ENCODE measurements at places on chromosomes 6 and 20.
A peak's percentile ranks its signal among the peaks of the same experiment; 100 is the strongest.

GRCh38 chr20:52869276-52869675 is 102.9 kb upstream of the TSHZ2 start:
- H3K36me3 ChIP-seq: no peaks in the 10 kb centered on the region
- no peaks in the 10 kb centered on the region for H3K27me3 ChIP-seq
- no peak overlapping the region for H3K27ac ChIP-seq
- H3K4me1 ChIP-seq: peaks cover 31% of the 10 kb centered on the region
- DNase-seq: no peak
- H3K4me3 ChIP-seq: no peak overlapping the region

DNA sequence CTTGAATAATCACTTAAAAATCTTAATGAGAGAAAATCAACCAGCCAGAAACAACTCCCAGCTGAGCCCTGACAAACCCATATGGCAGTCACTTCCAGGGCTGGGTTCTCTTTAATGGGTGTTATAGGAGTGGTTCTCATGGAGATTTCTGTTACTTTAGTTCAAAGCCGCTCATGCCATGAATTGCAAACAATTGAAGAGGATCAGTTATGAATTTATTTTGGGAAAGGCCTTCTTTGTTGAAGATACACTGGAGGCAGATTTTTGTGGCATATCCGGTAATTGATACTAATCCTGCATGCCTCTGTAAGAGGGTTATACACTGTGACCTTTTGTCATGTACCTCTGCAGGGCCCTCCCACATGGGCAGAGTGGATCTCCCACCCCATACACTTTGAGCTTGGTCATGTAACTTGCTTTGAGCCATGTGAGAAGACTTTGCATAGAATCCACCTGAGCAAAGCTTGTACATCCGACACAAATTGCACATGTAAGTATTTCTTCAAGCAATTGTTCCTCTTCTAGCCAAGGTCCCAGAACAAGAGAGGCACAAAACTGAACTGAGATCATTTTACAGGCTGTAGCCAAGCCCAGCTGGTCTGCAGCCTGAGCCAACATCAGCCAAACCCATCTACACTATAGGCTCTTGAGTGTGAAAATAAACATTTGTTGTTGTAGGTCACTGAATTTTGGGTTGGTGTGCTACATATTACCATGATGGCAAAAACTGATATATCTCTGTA is 492.3 kb downstream of the PREX1 start:
- DNase-seq: no peak
- no peaks in the 10 kb centered on the region for H3K36me3 ChIP-seq
- no peaks in the 10 kb centered on the region for H3K4me1 ChIP-seq
- H3K4me3 ChIP-seq: no peak overlapping the region
- peaks cover 8% of the 10 kb centered on the region for H3K27me3 ChIP-seq

DNA sequence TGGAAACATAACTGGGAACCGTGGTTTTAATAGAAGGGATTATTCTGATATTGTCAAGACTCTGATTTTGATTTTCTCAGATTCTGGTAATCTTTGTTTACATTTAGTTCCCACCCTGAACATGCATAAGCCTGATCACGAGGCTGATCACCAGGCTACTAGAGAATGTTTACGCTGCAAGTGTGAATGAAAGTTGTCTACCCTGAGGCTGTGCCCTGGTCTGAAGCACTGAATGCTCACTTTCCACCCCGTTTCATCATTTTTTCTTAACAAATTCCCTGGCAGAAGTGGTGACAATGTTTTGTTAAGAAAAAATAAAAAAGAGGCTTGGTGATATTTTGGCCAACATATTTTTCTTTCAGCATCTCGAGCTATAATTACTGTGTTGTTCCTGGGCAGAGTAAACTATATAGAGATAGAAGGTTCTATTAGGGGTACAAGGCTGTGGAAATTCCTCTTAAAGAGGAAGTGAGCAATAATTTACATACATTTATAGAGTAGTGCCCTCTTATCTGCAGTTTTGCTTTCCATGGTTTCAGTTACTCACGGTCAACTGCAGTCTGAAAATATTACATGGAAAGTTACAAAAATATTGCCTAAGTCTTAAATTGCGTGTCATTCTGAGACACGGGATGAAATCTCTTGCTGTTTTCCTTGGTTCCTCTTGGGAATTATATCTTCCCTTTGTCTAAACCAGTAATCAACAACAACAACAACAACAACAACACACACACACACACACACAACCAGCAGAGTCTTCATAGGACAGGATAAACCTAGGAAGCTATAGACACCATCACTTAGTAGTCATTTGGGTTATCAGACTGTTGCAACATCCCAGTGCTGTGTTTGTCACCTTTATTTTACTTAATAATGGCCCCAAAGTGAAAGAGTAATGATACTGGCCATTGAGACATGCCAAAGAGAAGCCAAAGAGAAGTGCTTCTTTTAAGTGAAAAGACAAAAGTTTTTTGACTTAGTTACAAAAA is 566.6 kb upstream of the CITED2 start:
- no peak overlapping the region for H3K27ac ChIP-seq
- no peak overlapping the region for H3K4me3 ChIP-seq
- no peaks in the 10 kb centered on the region for H3K4me1 ChIP-seq

GRCh38 chr6:89542866-89543265 is 95.7 kb downstream of the LYRM2 start:
- H3K4me3 ChIP-seq: no peak overlapping the region
- H3K36me3 ChIP-seq: no peaks in the 10 kb centered on the region
- no peak for DNase-seq
- no peaks in the 10 kb centered on the region for H3K4me1 ChIP-seq

- H3K4me3 ChIP-seq: no peak overlapping the region
- H3K27me3 ChIP-seq: no peaks in the 10 kb centered on the region
- H3K4me1 ChIP-seq: no peaks in the 10 kb centered on the region
- no peak overlapping the region for H3K27ac ChIP-seq
- H3K36me3 ChIP-seq: peaks cover 2% of the 10 kb centered on the region
Observed at GRCh38 chr6:161367472-161367871, 93.6 kb upstream of the AGPAT4 start.

DNA sequence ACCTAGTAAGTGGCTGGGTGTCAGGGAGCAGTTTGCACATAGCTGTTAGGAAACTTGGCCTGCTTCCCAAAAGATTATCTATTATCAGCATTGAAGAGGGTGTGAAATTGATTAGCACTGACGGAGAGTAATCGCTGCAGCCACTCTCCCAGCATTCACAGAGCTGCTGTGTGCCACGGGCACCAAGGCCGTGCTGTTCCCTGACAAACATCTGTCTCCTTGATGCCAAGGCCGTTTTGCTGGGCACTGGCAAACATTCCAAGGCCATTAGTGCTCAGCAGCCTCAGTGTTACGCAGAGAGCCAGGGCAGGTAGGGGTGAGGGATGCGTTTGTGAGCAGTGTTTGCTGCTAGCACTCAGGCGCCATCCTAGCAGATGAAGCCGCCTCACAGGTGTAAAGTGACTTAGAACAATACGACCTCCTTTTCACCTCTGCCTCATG is 57.7 kb upstream of the VSTM2L start:
- H3K4me1 ChIP-seq: no peaks in the 10 kb centered on the region
- H3K27me3 ChIP-seq: no peaks in the 10 kb centered on the region
- no peak for DNase-seq
- H3K4me3 ChIP-seq: no peak overlapping the region
- no peak overlapping the region for H3K27ac ChIP-seq

DNA sequence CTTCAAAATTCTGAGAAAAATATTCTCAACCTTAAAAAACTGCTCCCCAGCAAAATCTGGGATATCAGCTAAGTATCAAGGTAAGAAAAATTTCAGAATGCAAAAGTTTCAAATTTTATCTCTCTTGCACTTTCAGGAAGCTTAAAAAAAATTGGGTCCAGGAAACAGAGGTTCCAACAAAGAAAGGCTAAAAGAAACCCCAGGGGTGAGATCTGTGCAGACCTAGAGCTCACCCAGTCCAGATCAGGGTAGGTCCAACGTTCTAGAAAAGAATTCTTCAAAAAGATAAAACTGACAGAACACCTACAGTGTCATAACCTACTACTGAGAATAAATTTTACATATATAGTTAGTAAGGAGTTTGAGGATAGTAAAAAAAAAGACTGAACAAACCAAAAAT is 23.5 kb downstream of the ILRUN start:
- DNase-seq: no peak
- H3K36me3 ChIP-seq: peaks cover 4% of the 10 kb centered on the region
- H3K27ac ChIP-seq: peak overlapping the region; percentile 94
- no peaks in the 10 kb centered on the region for H3K27me3 ChIP-seq
- peak overlapping the region; percentile 48 for H3K4me3 ChIP-seq
- peaks cover 52% of the 10 kb centered on the region for H3K4me1 ChIP-seq

GRCh38 chr6:148370176-148370575 is 27.5 kb downstream of the SASH1 start:
- no peaks in the 10 kb centered on the region for H3K4me1 ChIP-seq
- H3K4me3 ChIP-seq: no peak overlapping the region

DNA sequence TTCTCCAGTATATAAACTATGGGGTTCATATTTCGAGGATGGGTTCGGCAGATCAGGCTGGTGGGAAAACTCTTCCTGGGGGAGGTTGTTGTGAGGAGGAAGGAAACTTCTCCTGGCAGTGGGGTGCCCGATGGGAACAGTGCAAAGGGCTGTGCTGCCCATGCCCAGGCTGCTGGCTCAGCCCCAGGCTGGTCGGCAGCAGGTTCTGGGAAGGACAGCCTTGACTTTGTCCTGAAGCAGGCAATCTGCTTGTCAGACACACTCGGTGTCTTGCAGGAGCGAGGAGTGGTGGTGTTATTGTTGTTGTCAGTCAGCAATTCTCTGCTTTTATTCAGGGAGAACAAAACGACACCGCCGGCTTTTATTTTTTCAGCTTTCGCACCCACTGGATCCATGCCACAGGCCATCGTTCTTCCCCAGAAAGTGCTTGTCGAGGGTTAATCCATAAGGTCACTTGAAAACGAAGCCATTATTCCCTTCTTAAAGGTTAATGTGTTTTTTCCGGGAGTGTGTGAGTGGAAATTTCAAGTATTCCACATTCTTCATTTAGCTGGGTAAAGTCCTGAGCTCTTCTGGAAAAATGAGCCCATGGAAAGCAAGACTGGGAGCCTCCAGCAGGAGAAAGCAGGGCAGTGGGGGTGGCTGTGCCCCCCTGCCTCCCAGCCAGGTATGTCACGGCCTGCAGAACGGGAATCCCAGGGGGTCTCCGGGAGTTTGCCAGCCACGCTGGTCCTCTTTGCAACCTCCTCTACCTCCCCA is 57.0 kb upstream of the STX16 start:
- H3K4me1 ChIP-seq: no peaks in the 10 kb centered on the region
- H3K27ac ChIP-seq: no peak overlapping the region
- H3K27me3 ChIP-seq: peaks cover 5% of the 10 kb centered on the region
- no peaks in the 10 kb centered on the region for H3K36me3 ChIP-seq
- DNase-seq: no peak

GRCh38 chr6:41781366-41781730 is 766 bp downstream of the PRICKLE4 start:
- H3K27ac ChIP-seq: no peak overlapping the region
- peaks cover 12% of the 10 kb centered on the region for H3K4me1 ChIP-seq
- H3K4me3 ChIP-seq: peak overlapping the region; percentile 66
- no peak for DNase-seq
- no peaks in the 10 kb centered on the region for H3K36me3 ChIP-seq
- H3K27me3 ChIP-seq: peaks cover 4% of the 10 kb centered on the region

DNA sequence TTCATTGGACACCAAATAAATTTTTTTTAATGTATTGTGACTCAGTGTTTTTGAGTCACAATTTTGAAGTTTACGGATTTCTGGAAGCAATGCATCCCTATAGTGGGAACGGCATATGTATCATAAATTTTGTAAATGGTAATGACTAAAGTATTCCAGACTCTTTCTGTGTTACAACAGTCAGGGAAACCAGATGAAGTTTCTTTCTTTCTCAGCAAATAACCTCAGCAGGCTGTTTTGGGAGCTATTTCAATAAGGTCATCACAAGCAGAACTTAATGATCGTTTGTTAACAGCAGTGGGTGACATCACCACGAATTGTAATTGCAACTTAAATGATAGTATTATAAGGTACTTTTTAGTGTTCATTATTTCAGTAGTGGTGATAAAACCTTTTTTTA is 52.0 kb downstream of the HIVEP1 start:
- no peak overlapping the region for H3K27ac ChIP-seq
- H3K4me1 ChIP-seq: peaks cover 63% of the 10 kb centered on the region
- no peak for DNase-seq

- H3K4me1 ChIP-seq: no peaks in the 10 kb centered on the region
- no peak for DNase-seq
- no peak overlapping the region for H3K27ac ChIP-seq
Observed at GRCh38 chr6:86822747-86823146, 114.6 kb upstream of the HTR1E start.

DNA sequence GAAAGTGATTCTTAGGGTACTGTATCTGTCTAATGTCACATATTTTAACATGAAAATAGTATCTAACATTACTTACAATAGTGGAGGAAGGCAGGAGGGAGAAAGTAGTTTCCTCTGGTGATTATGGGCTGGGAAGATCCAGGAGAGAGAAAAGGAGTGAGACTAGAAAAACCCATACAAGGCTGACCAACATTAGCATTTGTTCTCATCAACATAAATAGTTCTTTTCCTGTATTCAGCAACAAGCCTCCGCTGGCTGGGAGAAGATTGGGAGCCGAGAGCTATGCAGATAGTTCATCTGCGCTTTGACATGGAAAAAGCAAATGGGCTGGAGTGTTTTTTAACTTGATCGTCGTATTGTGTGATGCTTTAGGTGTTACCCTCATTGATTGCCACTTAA is 239.4 kb downstream of the PHACTR1 start:
- peaks cover 12% of the 10 kb centered on the region for H3K4me1 ChIP-seq
- DNase-seq: no peak
- H3K27ac ChIP-seq: no peak overlapping the region
- no peaks in the 10 kb centered on the region for H3K36me3 ChIP-seq

GRCh38 chr6:142187209-142187608 is 40.1 kb downstream of the VTA1 start:
- no peak overlapping the region for H3K4me3 ChIP-seq
- H3K4me1 ChIP-seq: peaks cover 4% of the 10 kb centered on the region
- DNase-seq: no peak
- H3K27me3 ChIP-seq: no peaks in the 10 kb centered on the region
- H3K27ac ChIP-seq: no peak overlapping the region
- peaks cover 9% of the 10 kb centered on the region for H3K36me3 ChIP-seq

GRCh38 chr6:31094389-31094881 is 17.9 kb downstream of the C6orf15 start:
- peaks cover 36% of the 10 kb centered on the region for H3K4me1 ChIP-seq
- H3K4me3 ChIP-seq: no peak overlapping the region
- peak; percentile 75 for DNase-seq
- H3K27me3 ChIP-seq: no peaks in the 10 kb centered on the region
- H3K27ac ChIP-seq: peak overlapping the region; percentile 81
- H3K36me3 ChIP-seq: no peaks in the 10 kb centered on the region

DNA sequence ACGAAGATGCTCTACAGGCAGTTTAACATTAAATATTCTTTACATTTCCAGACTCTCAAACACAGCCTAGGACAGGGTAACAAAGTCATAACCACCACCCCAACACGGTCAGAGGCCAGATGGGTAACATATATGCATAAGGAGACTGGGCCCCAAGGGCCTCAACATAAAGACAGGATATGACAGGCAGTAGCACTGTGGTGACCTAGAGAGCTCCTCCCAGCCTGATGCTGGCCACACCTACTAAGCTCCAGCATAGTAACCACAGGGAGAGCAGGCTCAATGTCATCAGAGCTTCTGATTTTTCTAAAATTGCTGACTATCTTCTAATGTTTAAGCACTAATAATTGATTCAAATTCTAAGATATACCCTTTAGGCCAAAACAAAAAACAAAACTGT is 21.7 kb downstream of the SMLR1 start:
- DNase-seq: peak; percentile 52
- H3K27ac ChIP-seq: no peak overlapping the region
- H3K27me3 ChIP-seq: no peaks in the 10 kb centered on the region
- H3K4me1 ChIP-seq: peaks cover 3% of the 10 kb centered on the region
- no peaks in the 10 kb centered on the region for H3K36me3 ChIP-seq
- no peak overlapping the region for H3K4me3 ChIP-seq

- no peak overlapping the region for H3K27ac ChIP-seq
- H3K4me1 ChIP-seq: peaks cover 5% of the 10 kb centered on the region
- H3K27me3 ChIP-seq: peaks cover 6% of the 10 kb centered on the region
- DNase-seq: peak; percentile 57
Observed at GRCh38 chr6:47780510-47781356, 1.1 kb upstream of the OPN5 start.

Measured in activated naive CD4-positive, alpha-beta T cell treated with anti-CD3 and anti-CD28 coated beads for 36 hours (primary cell).